DMS153 (cell line): ENCODE measurements at places on chromosomes 1 and 21.

DNA sequence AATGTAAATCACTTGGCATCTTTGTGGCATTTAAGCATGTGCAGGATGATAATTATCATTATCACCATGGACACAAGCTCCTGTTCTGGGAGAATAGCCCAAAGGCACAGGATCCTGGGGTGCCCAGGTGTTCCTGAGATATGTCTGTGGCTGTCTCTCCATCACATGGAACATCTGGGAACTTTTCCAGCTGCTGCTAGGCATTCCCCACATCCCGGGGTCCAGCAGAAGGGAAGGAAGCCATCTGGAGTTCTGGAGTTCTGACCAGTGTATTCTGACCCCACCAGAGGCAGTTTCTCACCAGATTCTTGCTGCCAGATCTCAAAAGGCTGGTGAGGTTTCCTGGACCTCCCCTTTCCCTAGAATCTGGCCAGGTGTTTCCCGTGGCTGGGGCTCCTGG is 259.7 kb upstream of the VAMP3 start:
- no peak for DNase-seq

- no peak for DNase-seq
These were observed 895.6 kb downstream of the TTLL7 start for GRCh38 chr1:83103341-83103740.

DNA sequence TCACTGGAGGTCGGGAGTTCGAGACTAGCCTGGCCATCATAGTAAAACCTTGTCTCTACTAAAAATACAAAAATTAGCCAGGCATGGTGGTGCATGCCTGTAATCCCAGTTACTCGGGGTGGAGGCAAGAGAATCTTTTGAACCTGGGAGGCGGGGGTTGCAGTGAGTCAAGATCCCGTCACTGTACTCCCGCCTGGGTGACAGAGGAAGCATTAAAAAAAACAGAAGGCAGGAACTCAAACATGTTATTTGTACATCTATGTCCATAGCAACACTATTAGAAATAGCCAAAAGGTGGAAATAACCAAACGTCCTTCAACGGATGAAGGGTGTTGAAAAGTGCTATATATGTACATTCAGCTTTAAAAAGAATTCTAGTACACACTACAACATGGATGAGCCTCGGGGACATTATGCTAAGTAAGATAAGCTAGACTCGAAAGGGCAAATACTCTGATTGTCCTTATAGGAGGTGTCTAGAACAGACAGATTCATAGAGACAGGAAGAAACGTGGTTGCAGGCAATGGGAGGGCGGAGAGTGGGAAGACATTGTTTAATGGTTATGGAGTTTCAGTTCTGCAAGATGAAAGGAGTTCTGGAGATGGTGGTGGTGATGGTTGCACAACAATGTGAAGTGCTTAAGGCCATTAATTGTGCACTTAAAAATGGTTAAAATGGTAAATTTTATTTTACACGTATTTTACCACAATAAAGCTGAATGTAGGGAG is 19.2 kb downstream of the NLRP3 start:
- DNase-seq, result no peak

DNA sequence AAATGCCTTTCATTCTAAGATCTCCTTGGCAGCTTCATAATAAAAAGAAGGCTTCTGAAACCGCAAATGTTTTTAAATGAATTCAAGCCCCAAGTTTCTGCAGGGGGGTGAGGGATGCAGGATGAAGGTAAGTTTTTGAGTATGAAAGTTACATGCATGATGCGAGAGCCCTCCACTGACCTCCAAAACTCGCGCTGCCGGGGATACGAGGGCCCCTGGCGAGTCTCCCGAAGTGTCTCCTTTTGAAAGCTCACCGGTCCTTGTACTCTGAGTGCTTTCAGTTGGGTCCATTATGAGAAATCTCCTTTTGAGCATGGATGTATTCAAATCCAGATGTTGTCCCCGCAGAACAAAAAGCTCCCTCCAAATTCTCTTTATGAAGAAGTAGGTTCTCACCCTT is 18.9 kb upstream of the ZC3H12A start:
- no peak for DNase-seq

GRCh38 chr1:157270705-157271274 is 132.6 kb upstream of the ETV3 start:
- DNase-seq, result no peak

DNA sequence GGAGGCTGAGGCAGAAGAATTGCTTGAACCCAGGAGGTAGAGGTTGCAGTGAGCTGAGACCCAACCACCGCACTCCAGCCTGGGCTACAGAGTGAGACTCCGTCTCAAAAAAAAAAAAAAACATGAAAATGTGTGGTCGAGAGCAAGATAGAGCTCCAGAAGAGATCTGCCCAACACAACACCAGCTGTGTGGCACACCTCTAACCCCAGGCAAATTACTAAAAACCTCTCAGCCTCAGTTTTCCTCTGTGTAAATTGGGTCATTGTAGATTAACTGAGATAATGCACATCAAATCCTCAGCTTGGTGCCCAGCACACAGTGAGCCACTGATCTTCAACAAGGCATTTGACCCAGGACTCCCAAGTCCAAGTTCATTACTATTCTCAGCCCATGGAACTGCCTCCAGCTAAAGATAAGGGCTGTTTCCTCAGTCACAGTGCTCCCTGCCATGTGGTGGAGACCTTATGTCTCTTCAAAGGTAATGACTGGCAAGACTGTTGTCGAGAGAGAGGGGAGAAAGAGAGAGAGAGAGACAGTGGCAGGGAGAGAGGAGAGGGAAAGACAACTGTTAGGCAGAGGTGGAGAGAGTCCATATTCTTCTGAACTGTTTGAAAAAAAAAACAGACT is 58.1 kb downstream of the PTP4A2 start:
- DNase-seq, result no peak

GRCh38 chr1:230679192-230679591 is 34.7 kb downstream of the AGT start:
- DNase-seq, result no peak

- DNase-seq, result no peak
These were observed 3.0 kb downstream of the TENT5B start for GRCh38 chr1:27009601-27010197.

DNA sequence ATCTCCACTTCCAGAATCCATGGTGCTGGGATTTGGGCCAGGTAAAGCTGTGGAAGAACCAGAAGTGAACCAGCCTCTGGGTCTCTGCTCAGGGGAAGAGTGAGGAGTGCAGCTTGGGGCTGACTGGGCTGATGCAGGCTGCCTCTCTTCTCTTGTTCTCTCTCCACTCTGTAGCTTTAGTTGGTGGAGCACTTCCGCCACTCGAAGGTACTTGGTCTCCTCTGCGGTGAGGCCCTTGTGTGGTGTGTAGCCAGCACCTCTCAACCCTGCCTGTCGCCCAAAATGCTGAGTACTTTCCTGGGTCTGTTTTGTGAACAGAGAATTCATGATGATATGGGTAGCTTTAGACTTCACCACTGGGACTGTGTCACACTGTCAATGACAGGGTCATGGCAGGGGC is 63.2 kb downstream of the URB2 start:
- no peak for DNase-seq

GRCh38 chr1:157170677-157171515 is 32.7 kb upstream of the ETV3 start:
- DNase-seq, result peak; percentile 16

GRCh38 chr1:30884723-30885122 is 23.8 kb downstream of the SDC3 start:
- no peak for DNase-seq

DNA sequence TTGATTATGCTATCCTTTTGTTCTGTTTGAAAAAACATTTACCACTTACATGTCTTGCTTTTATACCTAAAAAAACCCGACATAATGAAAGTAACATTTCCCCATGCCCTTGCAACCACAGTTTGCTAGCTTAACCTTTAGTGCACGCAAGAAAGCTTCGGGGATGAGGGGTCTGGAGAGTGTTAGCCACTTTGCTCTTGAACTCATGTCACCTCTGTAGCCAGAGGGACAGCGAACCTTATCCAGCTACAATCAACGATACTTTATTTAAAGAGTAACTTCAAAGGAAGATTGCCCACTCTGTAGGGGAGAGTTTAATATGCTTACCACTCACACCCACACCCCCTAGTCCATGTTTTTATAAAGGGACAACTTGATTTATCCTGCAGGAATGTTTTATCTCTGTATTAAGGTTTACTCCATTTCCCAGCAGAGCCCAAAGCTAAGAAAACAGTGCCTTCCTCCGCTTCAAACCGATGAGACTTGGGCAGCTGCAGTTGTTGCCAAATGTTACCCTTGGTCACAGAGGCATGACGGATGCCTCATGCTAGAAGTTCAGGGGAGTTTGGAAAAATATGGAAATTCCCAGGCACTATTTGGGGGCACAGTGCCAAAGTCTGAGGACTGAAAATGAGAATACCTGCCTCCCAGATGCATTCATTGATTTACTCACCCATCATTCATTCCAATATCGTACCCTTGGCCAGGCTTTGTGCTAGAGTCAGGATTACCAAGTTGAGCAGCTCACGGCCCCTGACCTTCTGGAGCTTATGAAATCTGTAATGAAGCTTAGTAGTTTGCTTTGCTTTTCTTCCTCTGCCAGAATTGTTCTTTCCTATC is 61.4 kb upstream of the VCAM1 start:
- DNase-seq, result no peak

- DNase-seq, result no peak
These were observed 122.3 kb downstream of the SLC30A10 start for GRCh38 chr1:219806020-219806419.

DNA sequence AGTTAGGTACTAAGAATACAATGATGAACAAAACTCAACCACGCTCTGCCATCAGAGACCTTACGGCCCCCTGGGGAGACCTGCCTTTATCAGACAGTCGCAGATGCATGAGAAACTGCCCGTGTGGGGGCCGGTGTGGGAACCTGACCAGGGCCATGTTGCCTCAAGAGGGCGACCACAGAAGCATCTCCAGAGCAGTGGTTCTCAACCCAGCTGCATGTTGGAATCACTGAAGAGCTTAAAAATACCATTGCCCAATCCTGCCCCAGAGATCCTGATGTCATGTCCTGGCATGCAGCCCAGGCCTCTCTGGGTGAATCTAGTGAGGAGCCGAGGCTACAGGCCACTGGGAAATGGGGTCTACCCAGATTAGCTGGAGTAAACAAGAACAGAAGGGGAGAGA is 108.7 kb downstream of the PRDM2 start:
- DNase-seq, result no peak

DNA sequence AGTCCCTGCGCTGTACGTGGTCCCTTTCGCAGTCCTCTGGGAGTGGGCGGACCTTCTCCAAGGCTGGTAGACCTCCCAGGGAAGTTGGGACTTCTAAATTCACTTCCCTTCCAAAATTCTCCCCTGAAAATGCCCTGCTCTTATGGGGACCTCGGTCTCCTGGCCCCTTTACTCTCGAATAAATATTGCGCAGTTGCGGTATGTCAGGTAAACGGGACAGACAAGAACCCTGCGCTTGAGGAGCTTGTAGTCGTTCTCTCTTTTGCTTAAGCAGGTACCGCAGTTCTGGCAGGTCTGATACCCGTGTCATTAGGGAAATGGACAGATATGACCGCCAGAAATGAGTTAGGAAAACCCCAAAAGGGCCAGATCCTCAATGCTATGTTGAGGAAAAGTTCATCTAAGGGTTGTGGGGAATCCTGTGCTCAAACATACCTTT is 561 bp downstream of the KIF2C start:
- no peak for DNase-seq

GRCh38 chr1:173276922-173277800 is 70.0 kb upstream of the TNFSF4 start:
- DNase-seq, result no peak

GRCh38 chr1:25905680-25906643 is at the start of gene STMN1:
Gene STMN1 (minus strand): TSS chr1:25906419. CDS start chr1:25904676, 1,743 bp downstream.
- peak; percentile 98 for DNase-seq

GRCh38 chr1:163604896-163605295 is 283.1 kb downstream of the NUF2 start:
- DNase-seq, result no peak

GRCh38 chr21:43307677-43308070 is 119.3 kb downstream of the SIK1 start:
- no peak for DNase-seq

DNA sequence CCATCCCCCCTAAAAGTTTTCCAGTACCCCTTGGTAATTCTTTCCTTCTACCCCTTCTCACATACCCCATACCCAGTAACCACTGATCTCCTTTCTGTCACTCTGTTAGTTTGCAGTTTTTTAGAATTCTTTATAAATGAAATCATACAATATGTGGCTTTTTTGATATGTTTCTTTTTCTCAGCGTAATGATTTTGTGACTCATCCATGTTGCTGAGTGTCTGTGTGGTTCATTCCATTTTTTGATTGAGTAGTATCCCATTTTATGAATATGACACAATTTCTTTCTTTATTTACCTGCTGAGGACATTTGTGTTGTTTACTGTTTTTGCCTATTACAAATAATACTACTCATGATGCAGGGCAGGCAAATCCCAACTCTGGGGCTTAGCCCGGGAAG is 1605.3 kb downstream of the BRINP3 start:
- no peak for DNase-seq

DNA sequence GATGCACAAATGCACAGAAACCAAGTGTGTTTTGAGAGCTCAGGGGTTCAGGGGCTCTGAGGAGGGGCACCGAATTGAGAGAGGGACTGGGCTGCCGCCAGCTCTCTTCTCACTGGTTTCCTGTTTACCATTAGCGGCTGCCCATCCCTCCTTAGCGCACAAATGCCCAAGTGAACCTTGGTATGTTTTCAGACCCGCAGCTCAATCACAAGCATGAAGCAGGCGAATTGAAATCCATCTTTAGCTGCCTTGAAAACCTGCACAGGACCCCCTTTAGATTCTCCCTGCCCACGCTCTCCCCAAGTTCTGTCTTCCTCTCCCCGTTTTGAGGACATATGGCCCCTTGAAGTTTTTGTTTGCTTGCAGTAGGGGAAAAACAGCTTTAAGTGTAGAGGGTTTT is 61.1 kb upstream of the ACOT11 start:
- no peak for DNase-seq

DNA sequence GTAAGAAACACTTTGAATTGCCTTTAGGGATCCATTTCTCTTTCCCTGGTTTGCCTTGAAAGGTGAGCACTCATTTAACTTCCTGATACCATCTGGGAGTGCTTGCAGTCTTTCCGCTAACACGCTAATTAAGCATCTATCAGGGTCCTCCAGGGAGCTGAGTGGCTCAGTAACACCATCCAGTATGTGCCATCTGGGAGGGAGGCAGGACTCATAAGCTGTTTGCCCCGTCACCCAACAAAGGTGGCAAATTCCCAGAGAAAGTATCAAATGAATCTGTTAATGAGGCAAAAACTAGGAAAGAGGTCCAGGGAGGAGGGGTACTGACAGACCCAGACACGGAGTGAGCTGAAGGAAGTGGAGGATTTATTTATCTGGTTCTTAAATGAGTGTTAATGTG is 430.9 kb downstream of the HLX start:
- DNase-seq, result peak; percentile 96

DNA sequence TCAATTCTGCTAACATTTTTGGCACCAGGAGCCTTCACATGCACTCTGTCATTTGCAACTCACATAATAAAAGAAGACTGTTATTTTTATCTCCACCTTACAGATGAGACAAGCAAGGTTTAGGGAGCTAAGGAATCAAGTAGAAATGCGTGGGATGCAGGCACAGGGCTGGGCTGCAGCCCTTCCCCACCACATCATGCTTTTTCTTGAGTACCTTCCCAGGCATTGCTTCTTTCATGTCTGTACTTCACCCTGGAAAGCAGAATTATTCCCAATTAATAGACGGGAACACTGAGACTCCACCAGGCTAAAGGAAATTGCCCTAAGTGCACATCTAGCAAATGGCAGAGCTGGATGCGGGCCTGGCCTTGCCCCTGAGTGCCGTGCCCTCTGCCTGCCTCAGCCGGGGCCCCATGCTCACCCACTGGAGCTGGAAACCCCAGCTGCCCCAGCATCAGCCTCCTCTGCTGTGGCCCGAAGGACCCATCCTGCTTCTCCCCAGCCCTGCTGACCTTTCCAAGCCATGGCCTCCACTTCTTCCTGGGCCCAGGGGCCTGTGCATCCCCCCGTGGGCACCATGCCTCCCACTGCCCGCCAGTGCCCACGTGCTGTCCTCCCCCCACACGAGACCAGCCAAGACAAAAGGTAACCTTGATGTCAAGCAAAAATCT is 257.5 kb downstream of the TOMM20 start:
- DNase-seq, result no peak
